ENCODE measurements at places on chromosomes 4 and X.
A peak's percentile ranks its signal among the peaks of the same experiment; 100 is the strongest.

- DNase-seq, result no peak
Observed at GRCh38 chr4:122759639-122760310, 27.3 kb downstream of the BBS12 start.

DNA sequence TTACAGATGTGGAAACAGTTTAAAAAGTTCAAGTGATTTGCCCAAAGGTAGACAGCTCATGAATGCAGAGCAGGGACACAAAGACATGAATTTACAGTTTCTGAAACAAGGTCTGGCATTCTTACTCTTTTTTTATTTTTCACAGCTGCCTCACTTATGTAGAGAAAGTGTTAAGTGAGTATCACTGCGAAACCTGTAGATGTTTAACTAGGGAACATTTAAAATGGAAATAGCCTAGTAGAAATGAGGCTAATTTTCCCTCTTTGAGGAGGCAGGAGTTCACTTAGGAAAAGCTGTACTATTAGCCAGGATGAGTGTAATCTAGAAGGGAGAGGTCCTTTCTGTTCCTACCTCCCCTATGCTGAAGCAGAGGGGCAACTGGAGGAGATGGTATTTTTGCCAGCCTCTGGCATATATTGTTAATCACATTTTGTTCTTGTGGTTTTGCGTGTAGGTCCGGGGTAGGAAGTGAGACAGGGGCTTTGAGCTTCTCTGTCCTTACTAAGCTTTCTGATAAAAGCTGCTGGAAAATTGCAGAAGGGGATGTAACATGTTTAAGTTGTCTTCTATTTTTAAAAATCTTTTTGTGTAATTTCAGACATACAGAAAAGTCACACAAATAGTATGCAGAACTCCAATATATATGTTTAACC lies 492.8 kb upstream of the NR3C2 start:
- no peak for DNase-seq

DNA sequence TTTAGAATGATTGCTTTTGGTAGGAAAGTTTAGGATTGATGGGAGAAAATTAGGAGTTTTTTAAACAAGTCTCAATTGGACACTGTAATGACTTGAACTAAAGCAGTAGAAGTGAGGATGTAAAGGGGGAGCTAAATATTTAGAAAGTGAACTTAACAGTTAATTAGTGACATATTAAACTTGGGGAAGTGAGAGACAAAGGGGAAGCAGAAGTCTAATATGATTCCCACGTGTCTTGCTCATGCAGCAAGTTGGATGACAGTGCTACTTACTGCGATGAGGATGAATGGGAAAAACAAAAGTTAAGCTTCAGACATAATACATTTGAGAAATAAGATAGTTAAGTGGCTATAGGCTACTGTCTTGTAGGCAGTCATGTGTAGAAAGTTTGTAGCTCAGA lies 110.4 kb downstream of the RPA4 start:
- peak; percentile 49 for DNase-seq

DNA sequence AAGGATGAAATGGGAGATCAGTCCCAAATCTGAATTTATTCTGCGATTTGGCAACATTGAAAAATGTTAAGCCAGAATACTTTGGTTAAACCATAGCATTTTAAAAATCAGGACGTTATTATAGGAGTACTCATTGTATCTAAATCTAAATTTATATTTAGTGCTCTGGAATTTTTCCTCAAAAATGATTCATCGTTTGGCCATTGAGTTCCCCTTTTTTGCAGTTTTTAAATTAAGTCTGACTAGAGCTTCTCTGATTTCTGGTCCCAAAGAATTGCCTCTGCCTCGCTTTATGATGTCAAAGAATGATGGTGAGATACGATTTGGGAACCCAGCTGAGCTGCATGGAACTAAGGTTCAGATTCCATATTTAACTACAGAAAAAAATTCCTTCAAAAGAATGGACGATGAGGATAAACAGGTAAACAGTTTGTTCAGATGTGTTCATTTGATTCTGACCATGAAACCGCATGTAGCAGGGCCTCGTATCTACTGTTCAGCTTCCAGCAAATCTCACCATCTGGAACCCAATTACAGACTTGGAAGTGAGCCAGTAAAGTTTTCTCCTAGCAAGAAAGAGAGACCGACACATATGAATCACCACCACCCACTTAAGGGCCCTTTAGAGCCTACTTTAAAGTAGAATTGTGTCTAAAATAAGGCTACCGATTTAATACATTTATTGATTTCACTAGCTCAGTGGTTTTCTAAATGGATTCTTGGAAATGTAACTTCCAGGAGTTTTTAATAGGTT lies 75.6 kb downstream of the REPS2 start:
- no peak for DNase-seq

DNA sequence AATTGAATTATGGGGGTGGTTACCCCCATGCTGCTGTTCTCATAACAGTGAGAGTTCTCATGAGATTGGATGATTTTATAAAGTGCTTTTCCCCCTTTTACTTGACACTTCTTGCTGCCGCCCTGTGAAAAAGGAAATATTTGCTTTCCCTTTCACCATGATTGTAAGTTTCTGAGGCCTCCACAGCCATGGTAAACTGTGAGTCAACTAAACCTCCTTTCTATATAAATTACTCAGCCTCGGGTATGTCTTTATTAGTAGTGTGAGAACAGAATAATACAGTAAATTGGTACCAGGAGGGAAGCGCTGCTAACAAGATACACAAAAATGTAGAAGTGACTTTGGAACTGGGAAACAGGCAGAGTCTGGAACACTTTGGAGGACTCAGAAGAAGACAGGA lies 1070.8 kb downstream of the FAM133A start:
- DNase-seq, result no peak

- no peak for DNase-seq
Observed at GRCh38 chr4:55827582-55827981, 8.0 kb downstream of the EXOC1L start.

DNA sequence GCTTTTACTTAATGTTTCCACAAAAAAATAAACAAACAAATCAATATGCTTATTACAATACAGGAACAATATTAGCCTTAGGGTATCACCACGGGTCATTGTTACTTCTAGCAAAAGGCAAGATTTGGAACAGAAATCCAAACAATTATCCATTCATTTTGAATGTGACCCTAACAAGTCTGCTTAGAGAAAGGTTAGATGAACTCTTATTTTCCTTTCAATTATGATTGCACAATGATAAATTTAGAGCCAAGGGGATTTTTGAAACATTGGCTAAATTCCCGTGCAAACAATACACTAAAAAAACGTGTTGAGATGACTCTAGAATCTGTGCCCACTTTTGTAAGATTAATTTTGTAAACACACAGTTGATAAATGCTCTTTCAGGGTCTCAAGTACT lies 474.7 kb downstream of the PCDH7 start:
- DNase-seq, result no peak

DNA sequence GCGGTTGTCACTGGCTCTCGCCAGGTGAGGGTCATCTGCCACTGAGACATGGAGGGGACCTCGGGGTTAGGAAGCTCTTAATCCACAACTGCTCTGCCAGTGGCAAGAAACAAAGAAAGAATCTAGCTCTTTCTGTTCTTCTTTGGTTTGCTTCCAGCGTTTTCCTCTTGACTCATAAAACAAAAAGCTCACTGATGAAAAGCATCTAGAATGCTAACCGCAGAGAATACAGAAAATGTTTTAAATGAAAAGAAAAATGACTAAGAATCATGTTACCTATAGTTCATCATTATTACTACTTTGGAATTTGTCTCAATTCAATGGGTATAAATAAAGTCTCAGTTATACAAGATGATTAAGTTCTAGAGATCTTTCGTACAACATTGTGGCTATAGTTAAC lies 274.8 kb upstream of the TENM3 start:
- DNase-seq, result no peak

DNA sequence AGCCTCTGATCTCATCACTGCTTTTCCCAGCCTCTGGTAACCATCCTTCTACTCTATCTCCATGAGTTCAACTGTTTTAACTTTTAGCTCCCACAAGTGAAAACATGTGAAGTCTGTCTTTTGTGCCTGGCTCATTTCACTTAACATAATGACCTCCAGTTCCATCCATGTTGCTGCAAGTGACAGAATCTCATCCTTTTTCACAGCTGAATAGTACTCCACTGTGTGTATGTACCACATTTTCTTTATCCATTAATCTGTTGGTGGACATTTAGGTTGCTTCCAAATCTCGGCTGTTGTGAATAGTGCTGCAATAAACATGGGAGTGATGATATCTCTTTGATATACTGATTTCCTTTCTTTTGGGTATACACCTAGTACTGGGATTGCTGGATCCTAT lies 109.5 kb downstream of the FRYL start:
- no peak for DNase-seq

DNA sequence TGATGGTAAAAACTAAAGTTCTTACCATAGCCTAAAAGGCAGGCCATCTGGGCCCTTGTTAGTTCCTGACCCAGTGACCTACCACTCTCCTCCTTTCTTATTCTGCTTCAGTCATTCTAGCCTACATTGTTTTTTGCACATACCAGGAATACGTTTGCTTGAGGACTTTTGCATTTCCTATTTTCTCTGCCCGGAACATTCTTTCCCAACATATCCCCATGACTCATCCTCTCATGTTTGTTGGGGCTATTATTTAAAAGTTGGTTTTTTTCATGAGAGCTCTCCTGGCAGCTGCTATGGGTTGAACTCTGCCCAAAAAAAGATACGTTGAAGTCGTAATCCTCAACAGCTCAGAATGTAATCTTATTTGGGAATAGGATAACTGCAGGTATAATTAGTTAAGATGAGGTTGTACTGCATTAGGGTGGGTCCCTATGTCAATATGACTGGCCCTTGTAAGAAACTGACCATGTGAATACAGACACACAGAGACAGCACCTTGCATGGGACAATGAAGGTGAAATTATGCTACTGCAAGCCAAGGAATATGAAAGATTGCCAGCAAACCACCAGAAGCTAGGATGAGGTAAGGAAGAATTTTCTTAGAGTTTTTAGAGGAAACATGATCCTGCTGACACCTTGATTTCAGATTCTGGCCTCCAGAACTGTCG lies 138.3 kb upstream of the PDHA2 start:
- DNase-seq, result no peak

DNA sequence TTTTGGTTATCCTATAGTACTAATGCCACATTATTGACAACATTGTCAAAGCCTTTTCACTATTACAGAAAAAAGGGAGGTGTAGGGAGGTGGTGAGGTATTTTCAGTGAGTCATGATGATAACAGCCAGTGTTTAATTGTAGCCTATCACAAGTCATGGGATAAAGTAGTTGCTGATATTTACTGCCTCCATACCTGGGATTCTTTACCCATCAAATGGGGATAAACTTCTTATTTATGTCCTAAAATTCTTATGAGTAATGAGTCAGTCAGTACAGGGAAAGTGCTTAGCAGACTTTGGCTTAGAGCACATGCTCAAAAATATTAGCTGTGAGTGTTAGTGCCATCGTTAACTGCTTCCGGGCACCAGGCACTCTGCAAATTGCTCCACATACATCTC lies 25.7 kb downstream of the ADGRG2 start:
- no peak for DNase-seq

DNA sequence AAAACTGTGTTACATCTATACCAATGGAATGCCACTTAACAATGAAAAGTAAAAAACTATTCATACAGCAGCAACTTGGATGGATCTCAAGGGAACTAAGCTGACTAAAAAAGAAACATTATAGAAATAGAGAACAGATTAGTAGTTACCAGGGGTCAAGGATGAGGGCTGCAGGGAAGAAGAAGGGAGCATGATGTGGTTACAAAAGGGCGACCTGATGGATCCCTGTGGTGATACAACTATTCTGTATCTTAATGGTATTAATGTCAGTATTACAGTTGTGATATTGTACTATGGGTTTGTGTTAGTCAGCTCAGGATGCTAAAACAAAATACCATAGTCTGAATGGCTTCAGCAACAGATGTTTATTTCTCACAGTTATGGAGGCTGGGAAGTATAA lies 190.7 kb downstream of the ZNF674 start:
- DNase-seq, result no peak

GRCh38 chr4:57320217-57320616 lies 210.0 kb upstream of the IGFBP7 start:
- DNase-seq, result no peak

- no peak for DNase-seq
Observed at GRCh38 chrX:107324493-107325310, 118.3 kb downstream of the DNAAF6 start.

GRCh38 chr4:146214238-146214637 lies at the start of gene REELD1:
Gene REELD1, plus strand, starts transcription at chr4:146214538. Its CDS starts 2,415 bp downstream, at chr4:146216953.
- no peak for DNase-seq

DNA sequence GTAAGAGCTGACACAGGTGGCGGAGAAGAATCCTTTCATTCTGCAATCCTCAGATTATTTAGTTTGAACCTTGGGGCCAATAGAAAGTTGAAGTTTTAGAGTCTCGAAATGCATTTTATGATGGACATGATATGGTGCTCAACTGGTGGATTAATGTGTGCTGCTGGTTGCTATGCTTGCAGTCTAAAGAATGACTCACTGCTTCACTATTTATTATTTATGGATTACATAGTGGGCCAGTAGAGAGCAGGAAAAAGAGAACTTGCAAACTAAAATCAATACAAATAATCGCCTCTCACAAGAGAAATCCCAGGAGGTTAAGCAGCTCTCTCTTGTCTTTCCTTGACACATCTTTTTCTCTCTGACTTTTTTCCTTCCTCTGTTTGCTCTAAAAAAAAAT lies 2326.8 kb upstream of the AGA start:
- DNase-seq, result no peak

DNA sequence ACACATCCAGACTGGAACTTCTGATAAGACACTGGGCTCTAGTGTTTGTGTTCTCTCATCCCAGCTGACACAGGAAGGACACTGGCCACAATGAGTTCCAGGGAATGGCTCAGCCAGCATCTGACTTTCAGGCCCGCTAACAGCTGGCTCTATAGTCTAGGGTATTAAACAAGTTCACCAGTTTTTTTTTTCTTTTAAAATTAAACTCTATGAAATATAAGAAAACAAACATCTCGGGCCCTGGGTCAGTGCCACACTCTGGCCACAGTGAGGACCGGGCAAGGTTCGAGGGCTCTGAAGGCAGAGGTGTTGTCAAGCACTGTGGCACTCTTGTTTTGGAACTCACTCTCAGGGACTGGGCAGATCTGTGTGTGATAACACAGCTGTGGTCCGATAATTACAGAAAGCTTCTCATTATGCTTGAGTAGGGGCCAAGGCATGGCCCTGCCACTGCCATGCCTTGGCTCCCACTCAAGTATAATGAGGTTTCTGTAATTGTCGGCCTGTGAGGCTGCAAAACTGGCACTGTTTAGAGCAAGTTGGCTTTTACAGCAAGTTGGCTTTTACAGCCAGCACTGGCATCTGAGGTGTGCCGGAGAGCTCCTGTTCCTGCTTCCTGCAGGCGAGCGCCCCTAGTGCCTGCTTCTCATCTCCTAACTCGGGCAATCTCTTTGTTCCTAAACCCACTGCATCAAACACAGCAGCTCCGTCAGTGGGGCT lies 62.8 kb downstream of the PPP1R2C start:
- DNase-seq, result no peak

- no peak for DNase-seq
Observed at GRCh38 chrX:107805179-107805578, 20.5 kb upstream of the MID2 start.

DNA sequence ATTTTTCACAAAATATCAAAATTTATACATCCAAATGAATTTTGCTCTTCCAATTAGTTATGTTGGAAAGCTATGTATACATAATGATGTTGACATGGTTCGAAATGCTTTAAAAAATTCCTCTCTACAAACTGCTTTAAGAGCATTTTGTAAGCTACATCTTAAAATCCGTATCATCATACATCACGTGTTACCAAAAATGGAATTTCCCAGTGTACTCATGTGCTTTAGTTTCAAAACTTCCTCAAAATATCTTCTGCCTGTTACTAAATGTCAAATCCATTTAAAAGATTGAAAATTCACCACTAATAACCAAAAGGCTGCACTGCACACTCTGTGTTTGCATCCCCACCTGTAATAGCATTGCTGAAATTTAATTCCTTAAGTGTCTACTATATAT lies 87.9 kb downstream of the WDFY3 start:
- DNase-seq, result no peak

- no peak for DNase-seq
Observed at GRCh38 chr4:150436598-150437370, 145.2 kb upstream of the MAB21L2 start.

Data from MV-4-11 (cell line).